Stimulated activated CD4-positive, alpha-beta T cell treated with anti-CD3 and anti-CD28 coated beads, TNF-alpha, amount 100 ng/mL, for 1 hour (primary cell): ENCODE measurements at places on chromosomes 12 and 14.

DNA sequence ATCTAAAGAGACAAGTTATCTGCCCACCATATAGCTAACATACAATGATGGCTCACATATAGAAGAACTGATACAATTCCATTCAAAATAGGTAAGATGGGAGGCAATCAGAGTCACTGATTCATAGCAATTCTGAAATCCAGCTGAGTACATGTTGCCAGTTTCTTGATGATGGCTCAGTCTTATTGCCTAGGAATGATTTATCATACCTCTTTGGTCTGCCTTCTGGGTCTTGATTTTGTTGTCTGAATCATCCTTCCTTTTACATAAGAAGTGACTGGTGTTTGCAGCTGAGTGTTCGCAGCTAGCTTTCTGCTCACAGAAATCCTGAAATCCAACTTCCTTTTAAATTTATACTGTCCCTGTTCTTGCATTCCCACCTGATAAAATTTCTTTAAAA is 463.2 kb upstream of the MGAT4C start:
- DNase-seq = no peak

- DNase-seq = no peak
These were observed 678.4 kb downstream of the MED13L start for GRCh38 chr12:115598871-115599811.

- no peak for DNase-seq
These were observed 685 bp upstream of the MYL6B start for GRCh38 chr12:56151672-56152131.

GRCh38 chr12:57521525-57522010 is 1.1 kb upstream of the MBD6 start:
- no peak for DNase-seq

GRCh38 chr14:21626491-21627230 is 8.1 kb downstream of the OR10G2 start:
- no peak for DNase-seq

DNA sequence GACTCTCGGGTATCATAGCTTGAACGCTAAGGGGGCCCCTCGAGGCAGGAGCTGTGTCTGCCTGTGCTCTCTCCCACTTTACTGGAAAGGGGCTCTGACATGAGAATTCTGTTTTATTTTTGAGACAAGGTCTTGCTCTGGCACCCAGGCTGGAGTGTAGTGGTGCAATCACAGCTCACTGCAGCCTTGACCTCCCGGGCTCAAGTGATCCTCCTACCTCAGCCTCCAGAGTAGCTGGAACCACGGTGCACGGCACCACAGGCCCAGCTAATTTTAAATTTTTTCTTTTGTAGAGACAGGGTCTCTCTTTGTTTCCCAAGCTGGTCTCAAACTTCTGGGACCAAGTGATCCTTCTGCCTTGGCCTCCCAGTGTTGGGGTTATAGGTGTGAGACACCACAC is 77.7 kb downstream of the PAPOLA start:
- DNase-seq = no peak

- no peak for DNase-seq
These were observed 111.1 kb downstream of the KITLG start for GRCh38 chr12:88469154-88469553.

DNA sequence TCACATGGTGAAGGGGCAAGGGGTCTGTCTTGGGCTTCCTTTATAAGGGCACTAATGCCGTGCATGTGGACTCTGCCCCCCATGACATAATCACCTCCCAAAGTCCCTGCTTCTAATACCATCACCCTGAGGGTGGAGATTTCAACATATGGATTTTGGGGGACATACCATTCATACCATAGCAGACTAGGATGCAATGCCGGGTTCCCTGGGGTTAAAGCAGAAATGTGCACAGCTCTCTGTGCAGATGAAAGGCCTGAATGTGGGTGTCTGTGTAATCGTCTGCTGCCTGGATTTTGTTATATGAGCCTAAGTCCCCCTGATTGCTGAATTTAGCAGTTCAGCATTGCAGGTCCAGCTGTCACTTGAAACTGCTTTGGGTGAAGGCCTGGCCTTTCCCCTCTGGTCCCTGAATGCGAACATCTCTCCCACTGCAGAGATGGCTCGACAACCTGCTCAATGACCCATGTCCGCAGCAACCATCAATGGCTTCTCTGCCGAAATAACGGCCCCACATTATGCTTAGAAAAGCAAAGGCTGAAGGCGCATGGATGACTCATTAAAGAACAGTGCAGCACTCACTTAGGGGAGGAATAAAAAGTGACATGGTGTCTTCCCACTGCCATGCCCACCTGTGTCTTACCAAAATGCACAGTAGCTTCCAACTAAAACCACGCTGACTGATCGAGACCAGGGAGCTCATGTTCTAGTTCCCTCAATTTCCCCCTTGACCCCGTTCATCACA is 286.3 kb downstream of the DPF3 start:
- no peak for DNase-seq

GRCh38 chr14:100176811-100177327 is 17.4 kb upstream of the DEGS2 start:
- no peak for DNase-seq

GRCh38 chr12:113903381-113903863 is 62.7 kb downstream of the RBM19 start:
- DNase-seq = no peak

GRCh38 chr12:9347328-9348127 is 139.3 kb upstream of the PZP start:
- no peak for DNase-seq

GRCh38 chr12:52848661-52849255 is at the start of gene KRT78:
Gene KRT78 (minus strand): TSS chr12:52848994. CDS start chr12:52848930, 64 bp downstream.
- DNase-seq = no peak

- DNase-seq = no peak
These were observed 158.5 kb upstream of the RTL1 start for GRCh38 chr14:101062065-101062450.

GRCh38 chr12:76790564-76791552 is 26.9 kb downstream of the ZDHHC17 start:
- no peak for DNase-seq

DNA sequence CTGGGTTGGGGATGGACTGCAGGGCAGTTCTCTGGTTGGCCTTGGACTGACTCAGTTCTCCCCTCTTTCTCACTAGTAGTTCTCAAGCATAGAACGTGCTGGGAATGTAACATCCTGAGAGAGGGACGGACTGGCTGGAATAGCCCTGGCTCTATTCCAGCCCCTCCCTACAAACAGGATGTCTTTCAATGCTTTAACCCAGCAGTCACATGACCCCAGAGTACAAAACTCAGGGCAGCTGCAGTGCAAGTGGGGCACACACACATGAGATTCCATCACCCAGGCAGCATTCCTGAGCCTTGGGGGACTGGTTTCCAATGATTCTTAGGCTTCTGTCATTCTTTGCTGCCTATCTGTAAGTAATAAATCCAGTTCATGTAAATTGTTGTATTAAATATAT is 1.6 kb upstream of the ACOT6 start:
- DNase-seq = no peak

DNA sequence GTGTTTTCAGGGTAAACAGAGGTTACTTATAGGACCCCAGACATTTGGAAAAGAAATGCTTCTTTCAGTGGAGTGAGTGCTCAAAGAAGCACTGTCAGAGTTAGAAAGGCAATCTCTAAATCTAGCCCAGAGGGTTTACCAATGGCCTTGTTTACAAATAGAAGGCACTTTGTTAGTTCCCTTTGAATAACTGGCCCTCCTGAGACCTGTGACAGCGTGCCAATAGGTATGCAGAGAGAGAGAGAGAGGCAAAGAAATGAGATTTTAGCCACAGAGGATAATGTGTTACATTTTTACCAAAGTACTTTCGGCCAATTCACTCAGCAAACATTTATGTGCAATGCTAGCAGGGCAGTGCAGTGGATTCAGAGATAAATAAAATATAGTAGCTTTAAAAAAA is 41.9 kb downstream of the TPH2 start:
- DNase-seq = no peak

- DNase-seq = no peak
These were observed 70.2 kb downstream of the BAZ1A start for GRCh38 chr14:34804933-34805332.

DNA sequence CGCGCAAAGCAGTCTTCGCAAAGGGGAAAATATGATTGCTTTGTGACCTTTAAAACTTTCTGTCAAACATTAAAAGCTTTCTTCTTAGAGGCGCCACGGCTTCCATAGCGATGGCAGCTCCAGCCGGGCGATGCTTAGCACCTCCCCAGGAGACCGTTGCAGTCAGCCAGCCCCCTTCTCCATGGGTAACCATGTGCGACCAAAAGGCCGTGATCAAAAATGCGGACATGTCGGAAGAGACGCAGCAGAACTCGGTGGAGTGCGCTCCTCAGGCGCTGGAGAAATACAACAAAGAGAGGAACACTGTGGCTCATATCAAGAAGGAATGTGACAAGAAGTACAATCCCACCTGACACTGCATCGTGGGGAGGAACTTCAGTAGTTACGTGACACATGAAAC is 12.7 kb upstream of the STON2 start:
- DNase-seq = no peak

DNA sequence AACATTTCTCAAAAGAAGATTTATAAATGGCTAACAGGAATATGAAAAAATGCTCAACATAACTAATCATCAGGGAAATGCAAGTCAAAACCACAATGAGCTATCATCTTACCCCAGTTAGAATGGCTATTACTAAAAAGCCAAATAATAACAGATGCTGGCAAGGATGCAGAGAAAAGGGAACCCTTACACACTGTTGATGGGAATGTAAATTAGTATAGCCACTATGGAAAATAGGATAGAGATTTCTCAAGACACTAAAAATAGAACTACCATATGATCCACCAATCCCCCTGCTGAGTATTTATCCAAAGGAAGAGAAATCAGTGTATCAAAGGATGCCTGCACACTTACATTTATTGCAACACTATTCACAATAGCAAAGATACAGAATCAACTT is 58.3 kb downstream of the GUCY2C start:
- no peak for DNase-seq

DNA sequence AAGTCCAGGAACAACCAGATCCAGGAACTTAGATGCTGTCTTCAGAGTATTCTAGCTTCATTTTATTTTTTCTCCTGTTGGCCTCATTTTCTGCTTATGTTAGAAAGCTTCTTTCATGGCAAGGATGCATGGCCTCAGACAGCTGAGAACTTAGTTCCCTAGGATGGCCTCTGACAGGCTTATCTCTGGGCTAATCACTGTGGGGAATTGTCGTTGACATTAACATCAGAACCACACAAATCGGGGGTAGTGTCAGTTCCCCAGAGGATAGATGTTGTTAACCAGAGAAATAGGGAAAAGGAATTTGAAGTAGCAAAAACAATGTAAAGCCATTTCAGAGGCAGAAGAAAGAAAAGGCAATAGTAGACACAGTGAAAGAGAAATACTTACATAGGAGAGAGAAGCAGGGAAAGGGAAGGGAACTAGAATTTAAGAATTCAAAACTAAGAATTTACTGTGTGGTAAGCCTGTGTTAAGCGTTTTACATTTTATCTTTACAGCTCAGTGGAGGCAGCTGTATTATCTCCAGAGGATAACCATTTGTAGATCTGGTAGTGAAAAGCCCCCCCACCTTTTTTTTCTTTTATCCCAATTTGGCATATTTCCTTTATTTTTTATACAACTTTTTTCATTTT is 21.8 kb downstream of the FUT8 start:
- DNase-seq = no peak

GRCh38 chr14:67444395-67444794 is 32.4 kb upstream of the PLEK2 start:
- DNase-seq = no peak

DNA sequence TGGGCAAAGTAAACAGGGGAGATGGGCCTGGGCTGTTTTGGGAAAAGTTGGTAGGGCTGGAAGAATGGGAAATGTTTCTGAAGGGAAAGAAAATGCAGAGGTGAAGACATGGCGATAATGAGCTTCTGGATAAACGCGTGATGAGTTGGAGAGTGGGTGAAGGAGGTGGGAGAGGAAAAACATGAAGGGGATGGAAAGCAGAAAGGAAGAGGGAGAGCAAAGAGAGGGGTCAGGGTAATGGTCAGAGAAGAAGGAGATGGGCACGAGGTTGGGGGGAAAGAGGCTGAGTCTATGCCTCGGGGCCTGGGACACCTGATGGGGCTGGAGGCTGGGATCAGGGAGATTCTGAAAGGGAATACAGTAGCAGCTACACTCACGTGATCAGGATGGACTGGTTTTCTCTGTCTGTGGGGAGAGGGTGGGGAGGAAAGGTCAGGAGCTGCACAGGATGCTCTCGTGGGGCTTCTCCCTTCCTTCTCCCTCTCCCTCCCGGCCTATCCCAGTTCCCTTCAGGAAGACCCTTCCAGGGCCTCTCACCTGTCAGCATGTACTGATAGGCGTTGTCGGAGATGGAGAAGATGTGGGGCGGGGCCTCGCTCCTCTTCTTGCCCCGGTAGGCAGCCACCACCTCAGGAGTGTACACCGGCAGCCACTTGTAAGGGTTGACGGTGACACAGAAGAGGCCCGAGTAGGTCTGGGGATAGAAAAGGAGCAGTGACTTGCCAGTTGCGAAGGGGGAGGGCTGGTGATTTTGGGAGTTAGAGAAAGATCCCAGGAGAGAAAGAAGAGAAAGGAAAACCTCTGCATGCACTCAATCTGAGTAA is 3.1 kb downstream of the MYH7 start:
- DNase-seq = no peak

- no peak for DNase-seq
These were observed 125.9 kb downstream of the EFCAB11 start for GRCh38 chr14:89828471-89829165.

DNA sequence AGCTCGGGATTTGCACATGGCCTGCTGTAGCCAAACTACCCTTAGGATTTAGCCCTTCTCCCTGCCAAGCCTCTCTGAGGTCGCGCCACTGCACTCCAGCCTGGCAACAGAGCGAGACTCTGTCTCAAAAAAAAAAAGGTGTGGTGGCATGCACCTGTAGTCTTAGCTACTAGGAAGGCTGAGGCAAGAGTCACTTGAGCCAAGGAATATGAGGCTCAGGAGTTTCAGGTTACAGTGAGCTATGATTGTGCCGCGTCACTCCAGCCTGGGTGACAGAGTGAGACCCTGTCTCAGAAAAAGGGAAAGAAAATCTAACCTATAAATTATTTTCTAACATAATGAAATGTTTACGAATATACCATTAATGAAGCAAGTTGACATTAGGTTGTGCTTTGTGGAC is 29.7 kb downstream of the ESRRB start:
- no peak for DNase-seq

DNA sequence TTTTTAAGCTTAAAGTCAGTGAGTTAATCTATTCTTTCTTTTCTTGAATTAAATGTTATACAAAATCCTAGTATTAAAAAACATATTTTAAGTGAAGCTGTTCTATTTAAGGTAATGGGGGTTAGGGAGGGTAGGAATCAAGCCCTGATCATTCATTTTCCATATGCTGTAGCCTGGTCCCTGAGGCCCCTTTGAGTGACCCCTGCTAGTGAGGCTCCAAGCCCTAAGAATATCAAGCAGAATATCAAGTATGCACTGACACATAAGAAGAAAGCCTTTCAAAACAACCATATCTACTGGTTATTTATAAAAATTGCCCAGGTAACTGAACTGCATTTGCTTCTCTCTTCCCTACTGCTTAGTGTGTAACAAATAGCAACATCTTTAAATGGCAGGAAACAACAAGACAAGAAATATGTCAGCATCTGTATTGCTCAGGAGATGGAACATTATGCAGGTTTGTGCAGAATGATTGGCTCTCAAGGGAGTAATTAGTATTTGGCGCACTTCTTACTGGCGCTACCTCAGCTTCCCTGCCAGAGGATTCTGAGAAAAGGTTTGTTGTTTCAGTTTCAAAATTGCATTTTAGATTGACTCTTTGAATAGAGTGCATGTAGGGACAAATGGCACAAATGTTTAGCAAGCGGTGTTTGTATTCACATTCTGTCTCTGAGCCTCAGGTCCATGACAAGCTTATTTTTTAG is 223.0 kb downstream of the DUSP6 start:
- DNase-seq = no peak
